ENCODE measurements at places on chromosomes 5 and 9.

DNA sequence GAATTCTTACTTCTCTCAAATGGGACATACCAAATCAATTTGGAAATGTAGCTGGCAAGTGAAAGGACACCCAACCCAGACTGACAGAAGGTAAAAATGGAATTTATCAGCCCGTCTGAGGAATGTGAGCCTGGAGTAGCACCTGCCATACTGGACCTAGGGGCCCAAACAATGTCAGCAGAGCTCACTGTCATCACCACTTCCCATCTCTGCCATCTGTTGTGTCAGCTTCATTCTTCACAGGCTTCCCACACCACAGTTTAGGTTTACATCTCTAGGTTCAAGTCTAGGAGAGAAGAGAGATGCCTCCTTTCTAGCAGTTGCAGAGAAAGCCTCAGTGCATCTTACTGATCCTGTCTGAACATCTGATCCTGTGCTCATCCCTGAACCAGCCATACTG, 222.4 kb downstream of the DOCK8 start:
- DNase-seq: no peak

- no peak for DNase-seq
Observed at GRCh38 chr9:86512929-86513328, 158.7 kb upstream of the TUT7 start.

- DNase-seq: no peak
Observed at GRCh38 chr9:127905004-127905728, 5.8 kb upstream of the ST6GALNAC6 start.

DNA sequence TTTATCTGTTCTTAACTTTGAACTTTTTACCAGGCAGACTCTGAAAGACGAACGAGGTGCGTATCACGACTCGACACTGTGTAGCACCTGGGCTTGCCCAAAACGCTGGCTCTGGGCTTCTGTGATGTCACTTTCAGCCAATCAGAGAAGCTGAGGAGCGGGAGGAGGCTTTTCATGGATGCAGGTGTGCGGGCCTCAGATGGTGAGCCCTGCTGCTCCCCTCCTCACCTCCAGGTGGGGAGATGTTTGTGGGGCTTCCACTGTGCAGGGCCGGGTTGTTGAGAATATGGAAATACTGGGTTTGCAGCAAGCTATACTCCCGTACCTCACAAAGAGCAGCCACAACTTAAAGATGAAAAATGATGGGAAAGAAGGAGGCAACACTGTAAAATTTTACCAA, 246.3 kb downstream of the IRX2 start:
- no peak for DNase-seq

DNA sequence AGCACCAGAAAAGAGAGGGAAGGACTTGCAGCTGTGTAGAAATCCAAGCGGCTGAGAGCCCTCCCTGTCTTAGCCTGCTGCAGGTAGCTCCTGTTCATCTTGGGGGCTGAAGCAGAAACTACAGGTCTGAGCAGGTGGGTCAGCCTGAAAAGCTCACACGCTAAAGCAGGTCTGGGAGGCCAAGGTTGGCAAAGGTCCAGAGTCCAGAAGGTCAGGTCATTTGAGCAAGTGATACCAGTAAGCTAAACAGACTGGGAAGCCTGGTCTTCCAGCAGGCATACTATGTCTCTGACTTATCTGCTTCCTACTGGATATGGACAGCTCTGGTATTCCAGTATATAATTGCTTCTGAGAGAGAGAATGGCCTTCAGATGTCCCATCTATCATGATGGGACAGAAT, 26.2 kb downstream of the PTCD2 start:
- no peak for DNase-seq

GRCh38 chr5:102865510-102866236, 110.6 kb downstream of the PAM start:
- peak; percentile 91 for DNase-seq

GRCh38 chr9:27355166-27355565, 58.2 kb upstream of the EQTN start:
- no peak for DNase-seq

DNA sequence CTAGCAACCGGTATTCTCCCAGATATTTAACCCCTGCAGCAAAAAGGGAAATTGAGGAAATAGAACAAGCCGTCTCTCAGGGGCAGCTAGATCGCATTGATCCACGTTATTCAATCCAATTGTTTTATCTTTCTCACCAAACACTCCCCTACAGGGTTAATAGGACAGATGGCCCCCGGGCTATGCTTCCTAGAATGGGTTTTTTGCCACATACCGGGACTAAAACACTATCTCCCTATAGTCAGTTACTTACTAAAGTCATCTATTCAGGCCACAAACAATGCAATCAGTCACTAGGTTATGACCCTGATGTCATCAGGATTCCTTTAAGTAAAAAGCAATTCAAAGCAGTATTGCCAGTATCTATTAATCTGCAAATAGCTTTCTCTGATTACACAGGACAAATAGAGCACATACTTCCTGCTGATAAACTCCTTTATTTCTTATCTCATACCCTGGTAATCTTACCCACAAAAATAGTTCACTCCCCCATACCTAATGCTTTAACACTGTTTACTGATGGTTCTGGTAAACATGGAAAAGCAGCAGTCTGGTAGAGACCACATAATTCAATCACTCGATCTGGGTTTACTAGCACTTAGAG, 159.0 kb downstream of the CPLANE1 start:
- DNase-seq: no peak

- no peak for DNase-seq
Observed at GRCh38 chr5:108111736-108112135, 270.2 kb downstream of the FBXL17 start.

DNA sequence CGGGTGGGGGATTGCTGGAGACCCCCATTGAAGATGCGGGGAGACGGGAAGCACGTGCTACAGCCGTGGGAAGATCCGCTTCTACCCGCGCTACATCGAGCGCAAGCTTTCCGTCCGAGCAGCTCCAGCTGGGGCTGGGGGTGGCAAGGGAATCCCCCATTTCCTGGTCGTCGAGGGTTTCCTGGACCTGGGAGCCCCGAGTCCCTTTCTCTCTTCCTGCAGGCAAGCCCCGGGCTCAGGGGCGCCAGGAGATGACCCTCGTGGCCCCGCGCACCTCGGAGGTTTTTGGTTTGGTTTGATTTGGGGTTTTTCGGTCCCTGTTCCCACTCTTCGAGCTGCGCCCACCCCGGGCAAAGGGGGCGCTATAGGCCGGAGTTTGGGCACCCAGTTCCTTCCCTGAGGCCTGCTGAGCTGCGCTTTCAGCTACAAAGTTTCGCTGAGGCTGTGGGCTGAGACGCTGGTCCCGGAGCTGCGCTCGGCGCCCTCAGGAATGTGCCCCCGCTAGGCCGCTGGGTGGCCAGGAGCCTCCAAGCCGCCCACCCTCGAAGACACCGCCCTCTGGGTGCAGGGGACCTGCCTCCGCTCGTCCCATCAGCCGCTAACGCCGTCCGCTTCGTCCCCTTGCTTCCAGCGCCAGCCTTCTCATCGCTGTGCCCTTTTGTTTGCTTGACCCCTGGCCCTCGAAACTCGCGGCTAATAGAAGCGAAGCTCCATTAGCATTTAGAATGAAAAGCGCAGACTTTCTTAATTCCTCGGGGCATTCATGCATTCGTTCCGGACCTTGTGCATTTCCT, 2.9 kb downstream of the NR4A3 start:
- peak; percentile 39 for DNase-seq

DNA sequence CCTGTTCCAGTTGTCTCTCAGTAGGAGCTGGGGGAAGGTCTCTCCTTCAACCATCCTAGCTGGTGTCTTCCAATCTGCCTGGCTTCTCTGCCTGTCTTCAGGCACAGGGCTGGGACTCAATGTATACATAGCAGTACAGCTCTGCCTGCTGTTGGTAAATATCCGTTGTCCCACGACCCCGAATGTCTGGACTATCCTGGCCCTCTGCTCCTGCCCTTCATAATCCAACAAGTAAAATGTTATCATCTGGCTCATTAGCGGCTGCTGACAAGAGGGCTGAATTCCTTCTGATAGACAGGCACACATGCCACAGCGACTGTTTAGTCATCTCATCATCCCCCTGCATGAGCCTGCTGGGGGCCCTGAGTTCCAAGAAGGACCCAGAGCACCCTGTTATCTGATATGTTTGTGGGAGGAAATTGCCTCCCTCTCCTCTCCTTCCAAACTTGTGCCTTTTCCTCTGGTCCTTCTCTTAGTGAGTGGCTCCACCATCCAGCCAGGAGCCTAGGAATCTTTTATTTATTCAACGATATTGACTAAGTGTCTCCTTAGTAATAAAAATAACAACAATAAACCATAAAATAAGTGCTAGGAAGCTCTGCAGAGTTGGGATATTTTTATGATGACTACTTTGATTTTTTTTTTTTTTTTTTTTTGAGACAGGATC, 29.5 kb upstream of the TGFBR1 start:
- peak; percentile 76 for DNase-seq

- no peak for DNase-seq
Observed at GRCh38 chr5:44532981-44533380, 143.8 kb upstream of the FGF10 start.

GRCh38 chr9:16526380-16526779, 344.1 kb downstream of the BNC2 start:
- DNase-seq: peak; percentile 81

GRCh38 chr9:85230081-85230480, 511.7 kb downstream of the AGTPBP1 start:
- DNase-seq: no peak

GRCh38 chr9:69809304-69809863, 11.2 kb upstream of the CFAP95 start:
- DNase-seq: peak; percentile 61

GRCh38 chr5:38466424-38467189, 89.8 kb downstream of the LIFR start:
- DNase-seq: no peak

GRCh38 chr5:1341863-1342262, 3.0 kb downstream of the CLPTM1L start:
- no peak for DNase-seq

DNA sequence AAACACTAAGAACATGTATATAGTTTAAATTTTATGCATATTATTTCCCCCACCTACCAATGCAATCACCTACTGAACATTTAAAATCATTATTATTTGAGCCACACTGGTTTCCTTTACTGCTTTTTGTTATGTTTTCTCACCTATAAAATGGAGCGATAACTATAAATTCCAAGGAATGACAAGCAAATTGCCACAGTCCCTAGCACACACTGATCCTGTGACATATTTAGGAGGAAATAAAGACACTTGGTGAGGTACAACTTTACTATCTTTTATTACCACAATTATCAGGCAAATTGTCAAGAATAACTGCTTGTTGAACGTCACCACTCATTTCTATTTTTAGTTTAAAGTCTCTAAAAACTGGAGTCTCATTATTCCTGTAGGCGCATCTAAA, 1693.6 kb downstream of the EFNA5 start:
- DNase-seq: no peak

- DNase-seq: no peak
Observed at GRCh38 chr9:128088253-128088945, 20.4 kb downstream of the SLC25A25 start.

- DNase-seq: no peak
Observed at GRCh38 chr9:82466616-82467260, 478.2 kb downstream of the SPATA31D1 start.

DNA sequence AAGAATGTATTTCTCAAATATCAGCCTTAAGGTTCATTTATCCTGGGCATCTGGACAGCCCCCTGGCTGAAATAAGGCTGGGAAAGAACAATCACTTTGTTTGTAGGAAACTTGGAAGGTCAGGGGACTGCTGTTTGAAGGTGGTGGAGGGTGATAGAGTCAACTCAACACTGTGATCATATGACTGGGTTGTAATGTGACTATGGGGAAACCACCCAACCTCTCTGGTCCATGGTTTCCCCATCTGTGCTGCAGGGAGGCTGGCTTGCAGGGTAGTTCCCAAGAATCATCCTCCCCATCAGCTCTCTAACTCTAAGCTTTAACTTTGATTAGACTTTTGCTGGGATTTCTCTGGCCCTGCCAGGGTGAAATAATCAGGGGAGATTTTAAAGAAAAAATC, 10.0 kb downstream of the INSYN2B start:
- no peak for DNase-seq

DNA sequence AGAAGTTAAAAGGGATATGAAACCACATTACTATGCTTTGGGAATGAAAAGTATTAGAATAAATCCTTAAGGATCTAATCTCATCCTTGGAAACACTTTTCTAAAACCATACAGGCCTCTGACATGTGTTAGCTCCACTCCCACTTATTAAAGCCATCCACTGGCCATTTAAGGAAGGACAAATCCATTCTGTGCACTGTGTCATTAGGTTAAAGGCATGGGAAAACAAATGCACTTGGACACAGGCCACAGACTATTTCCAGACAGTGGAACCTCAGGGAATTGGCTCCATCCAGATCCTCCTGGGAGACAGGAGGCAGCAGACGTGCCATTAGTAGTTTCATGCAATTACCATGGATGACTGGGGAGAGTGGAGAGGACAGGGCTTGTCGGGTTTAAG, 454.9 kb downstream of the ENC1 start:
- no peak for DNase-seq

- DNase-seq: no peak
Observed at GRCh38 chr5:128681096-128681495, 143.1 kb upstream of the FBN2 start.

- DNase-seq: no peak
Observed at GRCh38 chr9:15392363-15392762, 30.3 kb upstream of the SNAPC3 start.

GRCh38 chr9:35907711-35908503, 1.4 kb upstream of the SPAAR start:
- DNase-seq: peak; percentile 94

- DNase-seq: no peak
Observed at GRCh38 chr9:31034311-31034710, 1350.1 kb upstream of the ACO1 start.

- DNase-seq: no peak
Observed at GRCh38 chr5:58775701-58776262, 192.9 kb downstream of the RAB3C start.

DNA sequence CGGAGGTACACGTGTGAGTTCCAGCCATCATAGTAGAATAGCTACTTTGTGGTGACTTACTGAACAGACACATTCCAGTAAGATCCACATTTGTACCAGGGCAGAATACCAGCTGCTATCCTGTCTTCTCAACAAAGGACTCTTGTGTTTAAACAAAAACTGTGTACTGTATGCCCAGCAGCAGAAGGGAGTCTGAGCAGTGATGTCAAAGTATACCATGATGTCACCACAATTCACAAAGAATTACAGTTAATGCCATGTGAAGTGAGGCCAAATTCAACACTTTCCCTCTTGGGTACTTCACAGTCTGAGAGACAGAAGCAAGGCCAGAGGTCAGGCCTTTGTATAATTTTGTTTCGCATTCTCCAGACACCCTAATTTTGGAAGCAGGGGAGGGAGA, 137.0 kb downstream of the ADAMTSL1 start:
- no peak for DNase-seq

GRCh38 chr9:88998503-88998902, 7.2 kb downstream of the S1PR3 start:
- DNase-seq: no peak

- DNase-seq: no peak
Observed at GRCh38 chr5:72821776-72822175, 5.3 kb downstream of the TNPO1 start.

All from ELR (cell line).